ENCODE measurements at places on chromosomes 16 and 17. TPM values are rescaled to one million over a fixed set of nuclear protein-coding genes. Genes with fewer than 3 reads are reported as not detected.

DNA sequence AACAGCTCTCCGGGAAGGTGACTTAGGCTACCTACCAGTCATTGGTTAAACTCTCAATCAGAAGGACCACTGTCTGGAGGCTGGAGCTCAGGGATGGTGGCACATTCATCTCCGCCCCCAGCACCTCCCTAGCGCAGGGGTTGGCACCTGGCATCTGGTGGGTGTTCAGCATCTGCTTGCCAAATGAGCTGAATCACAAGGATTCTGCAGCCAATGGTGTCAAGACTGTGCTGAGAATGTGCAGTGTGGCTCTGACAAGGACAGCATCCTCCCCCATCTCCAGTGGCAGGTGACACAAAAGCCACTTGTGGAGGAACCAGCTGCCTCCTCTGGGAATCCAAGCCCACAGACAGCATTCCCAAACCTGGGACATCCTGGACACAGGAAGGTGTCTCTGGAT lies 35.2 kb downstream of the PLXDC1 start:
- no peak for DNase-seq

GRCh38 chr16:68539711-68540239 lies 684 bp downstream of the ZFP90 start:
- DNase-seq = no peak

GRCh38 chr16:16158741-16159374 lies 64.4 kb downstream of the ABCC6 start:
- no peak for DNase-seq

DNA sequence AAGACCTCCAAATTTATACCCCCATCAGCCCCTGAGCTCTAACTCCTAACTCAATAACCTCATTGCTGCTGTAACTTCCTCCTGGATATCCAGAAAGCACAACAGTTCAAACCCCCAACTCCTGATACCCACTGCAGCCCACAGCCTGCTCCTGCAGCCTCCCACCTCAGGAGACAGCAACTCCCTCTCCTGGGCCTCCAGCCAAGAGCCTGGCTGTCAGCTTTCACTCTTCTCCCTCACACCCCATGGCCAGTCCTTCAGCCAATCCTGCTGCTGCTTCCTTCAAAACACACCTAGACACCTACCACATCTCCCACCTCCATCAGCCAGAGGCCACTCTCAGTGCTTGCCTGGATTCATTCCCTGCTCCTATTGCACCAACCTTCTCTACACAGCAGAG lies 5.4 kb downstream of the GINS2 start:
- no peak for DNase-seq

DNA sequence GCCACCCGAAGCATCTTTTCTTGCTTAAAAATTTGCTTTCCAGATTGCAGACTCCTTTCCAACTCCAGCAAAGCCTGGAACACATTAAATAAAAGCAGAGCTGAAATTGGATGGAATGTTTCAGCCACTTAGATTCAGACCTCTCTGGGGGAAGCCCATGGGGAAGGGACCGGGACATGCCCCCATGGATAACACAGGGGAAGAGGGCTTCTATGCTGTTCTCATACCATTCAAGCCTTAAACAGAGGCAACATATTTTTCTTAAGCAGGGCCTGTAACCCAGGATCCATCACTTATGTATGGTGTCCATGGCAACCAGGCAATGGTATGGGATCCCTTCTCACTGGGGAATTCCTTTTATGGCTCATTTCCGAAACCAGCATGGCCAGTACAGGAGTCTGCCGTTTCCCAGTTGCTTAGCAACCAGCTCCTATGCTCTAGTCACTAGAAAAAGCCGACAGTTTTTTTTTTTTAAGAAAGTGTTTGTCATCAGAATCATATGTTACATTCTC lies 62.0 kb upstream of the MARCHF10 start:
- DNase-seq = peak; percentile 65

DNA sequence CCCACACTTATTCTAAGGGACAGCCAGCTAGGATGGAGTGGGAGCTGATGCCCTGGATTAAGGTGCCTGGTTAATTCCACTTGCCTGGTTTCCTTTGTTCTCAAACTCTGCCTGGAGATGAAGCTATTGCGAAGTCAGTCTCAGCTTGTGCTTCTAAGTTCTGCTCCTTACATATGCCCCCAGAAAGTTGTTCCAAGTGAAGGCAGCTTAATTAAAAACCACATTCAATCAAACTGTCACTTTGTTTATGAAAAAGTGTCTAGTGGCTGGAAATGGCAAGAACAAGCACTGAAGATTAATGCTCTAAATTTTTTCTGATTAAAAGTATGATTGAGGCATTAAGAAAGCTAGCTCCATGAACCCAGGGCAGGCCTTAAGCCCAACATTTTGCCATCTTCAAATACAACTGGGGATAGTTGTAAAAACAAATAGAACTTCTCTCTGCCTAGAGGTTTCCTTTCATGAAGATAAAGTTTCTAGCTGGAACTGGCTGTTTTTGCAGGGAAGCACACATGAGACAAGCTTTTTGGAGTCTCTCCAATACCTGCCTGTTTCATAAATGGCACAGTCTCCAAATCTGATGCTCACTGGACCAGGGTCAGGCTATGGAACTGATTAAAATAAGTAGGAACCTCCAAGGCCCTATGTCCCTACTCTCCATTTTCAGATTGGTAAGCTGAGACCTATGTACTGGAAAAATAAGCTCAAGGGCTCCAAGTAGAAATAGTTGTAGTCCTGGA lies 100.9 kb downstream of the GRIN2A start:
- DNase-seq = no peak

DNA sequence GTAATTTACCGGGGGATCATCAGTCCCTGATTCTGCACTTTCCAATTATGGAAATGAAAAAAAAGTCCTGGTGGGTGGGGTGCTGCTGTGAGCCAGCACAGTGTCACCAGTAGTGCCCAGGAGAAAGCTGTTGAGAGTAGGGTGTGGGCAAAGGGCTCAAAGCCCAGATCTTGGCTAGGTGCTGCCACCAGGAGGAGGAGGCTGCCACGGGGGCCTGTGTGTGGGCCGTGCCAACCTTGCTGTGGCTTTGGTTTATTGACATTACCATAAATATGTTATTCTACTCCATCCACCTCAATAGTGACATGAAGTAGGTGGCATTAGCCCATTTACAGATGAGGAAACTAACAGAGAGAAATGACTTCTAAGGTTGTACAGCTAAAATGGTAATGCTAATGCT lies 6.7 kb upstream of the PRPSAP2 start:
- no peak for DNase-seq

DNA sequence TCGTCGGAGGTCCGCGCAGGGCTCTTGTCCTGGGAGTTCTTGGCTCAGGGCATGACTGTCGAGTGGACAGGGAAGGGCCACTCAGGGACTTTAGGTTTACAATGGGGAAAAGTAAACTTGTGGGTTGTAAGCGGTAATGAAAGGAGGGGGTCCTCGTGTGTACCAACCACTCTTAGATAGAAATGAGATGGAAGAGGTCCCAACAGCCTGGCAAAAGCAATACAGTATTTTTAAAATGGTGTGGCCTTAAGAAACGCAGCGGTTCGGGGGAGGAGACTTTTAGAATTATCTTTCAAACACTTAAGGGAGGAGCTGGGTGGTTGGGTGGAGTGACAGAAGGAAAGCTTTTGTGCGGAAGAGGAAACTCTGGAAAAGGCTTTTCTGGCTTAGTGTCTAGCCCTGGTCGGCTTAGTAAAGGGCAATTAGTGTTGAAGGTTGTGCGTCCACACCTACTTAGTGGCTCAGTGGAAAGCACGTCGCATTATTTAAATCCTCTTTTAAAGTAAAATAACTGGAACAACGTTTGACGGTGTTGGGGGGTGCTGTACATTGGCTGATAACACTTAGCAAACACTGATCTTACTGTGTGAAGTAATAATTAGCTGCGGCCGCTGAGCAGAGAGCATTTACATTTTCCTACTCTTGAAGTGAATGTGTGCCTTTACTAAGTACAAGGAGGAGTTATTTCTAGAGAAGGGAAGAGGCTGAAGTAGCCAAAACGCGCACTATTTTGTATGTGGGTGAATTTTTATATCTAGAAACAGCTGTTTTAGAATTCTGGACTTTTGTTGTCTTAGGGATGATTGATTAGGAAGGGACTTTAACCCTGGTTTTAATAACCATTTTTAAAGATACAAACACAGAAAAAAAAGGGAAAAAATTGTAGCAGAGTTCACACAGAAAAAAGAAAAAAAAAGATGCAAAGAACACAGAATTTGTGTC lies 1.0 kb downstream of the WSB1 start:
- DNase-seq = peak; percentile 95

DNA sequence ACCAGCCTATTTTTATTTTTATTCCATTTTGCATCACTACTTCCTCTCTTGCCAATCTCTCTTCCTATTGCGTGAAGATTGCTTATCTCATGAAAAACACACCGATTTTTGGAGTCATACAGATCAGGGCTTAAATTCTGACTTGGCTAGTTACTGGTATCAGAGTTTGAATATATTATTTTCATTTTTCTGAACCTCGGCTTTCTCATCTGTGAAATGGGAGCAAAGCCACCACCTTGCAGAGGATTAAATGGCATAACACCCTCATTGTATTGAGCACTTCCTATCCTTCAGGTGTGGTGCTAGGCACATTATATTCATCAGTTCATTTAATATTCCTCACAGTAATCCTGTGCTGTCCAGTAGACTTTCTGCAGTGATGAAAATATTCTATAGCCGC lies 208.8 kb downstream of the HAPSTR1 start:
- no peak for DNase-seq

DNA sequence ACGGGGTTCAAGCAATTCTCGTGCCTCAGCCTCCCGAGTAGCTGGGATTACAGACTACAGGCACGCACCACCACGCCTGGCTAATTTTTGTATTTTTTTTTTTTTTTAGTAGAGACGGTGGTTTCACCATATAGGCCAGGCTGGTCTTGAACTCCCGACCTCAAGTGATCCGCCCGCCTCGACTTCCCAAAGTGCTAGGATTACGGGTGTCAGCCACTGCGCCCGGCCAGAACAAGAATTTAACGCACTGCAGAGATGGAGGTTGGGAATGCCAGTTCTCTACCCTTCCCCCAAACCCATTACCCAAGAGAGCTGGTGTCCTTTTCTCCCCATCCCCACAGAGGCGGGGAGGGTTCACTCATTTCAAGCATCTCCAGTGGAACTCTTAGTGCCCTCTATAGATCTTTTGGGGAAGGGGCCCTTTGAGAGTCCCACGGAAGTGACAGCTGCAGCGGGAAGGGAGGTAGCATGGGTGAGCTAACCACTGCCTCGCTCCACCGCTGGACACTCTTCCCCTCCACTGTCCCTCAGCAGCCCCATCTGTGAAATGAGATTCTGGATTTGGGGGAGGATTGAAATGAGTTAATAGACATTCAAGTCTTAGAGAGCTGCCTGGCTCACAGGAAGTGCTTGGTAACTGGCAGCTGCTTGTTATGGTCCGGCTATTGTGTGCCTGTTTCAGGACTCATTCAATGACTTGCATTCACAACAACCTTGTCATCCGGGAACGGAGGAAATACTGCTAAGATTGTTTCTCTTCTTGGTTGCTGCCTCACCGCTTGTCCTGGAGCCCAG lies 3.5 kb upstream of the UBALD2 start:
- DNase-seq = no peak

DNA sequence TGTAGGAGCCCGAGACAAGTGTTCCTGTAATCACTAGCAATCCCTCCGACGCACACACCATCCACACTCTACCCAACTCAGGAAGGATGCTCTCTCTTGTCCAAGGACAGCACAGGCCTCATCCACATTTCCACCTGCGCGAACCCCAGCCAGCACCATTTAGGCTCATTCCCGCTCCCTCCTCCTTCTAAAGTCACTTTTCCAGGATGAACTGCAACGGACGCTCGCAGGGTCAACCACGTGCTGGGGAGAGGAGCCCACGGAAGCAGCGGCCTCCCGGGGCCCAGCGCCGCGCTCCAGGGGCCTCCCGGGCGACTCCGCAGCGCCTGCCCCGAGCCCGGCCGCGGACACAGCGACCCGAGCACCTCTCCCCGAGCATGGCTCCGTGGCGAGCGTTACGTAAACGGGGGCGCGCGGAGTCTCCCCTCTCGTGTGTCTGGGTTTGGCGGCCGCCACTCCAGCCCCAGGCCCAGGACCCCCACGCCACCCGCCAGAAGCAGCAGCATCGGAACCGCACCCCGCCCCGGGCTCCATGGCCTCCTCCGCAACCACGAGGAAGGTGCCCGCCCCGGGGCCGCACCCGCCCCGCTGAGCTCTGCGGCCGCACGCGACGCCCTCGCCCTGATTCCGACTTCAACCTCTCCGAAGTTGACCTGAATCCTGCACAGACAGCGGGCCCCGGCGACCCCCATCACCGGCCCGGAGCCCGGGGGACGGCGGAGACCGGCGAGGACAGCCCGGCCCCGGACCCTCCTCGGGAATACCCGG lies 668 bp downstream of the USP36 start:
- peak; percentile 44 for DNase-seq

- no peak for DNase-seq
Measured at GRCh38 chr17:20085283-20085845, 76.2 kb downstream of the SPECC1 start.

TEKT5 gene
- 1.0 TPM for total RNA-seq

DOC2B gene
- 5.0 TPM for total RNA-seq

ENPP7 gene
- total RNA-seq = not detected

IL21R gene
- total RNA-seq = 0.82 TPM

AHSP gene
- total RNA-seq = 4.2 TPM

MPP3 gene
- total RNA-seq = 6.8 TPM

GPR179 gene
- total RNA-seq = 0.21 TPM

NOS2 gene
- 1.8 TPM for total RNA-seq
